A549 treated with CORT108297 at 1 μM for 4 hours (cell line): ENCODE measurements at places on chromosomes 4 and X. TPM values are rescaled to one million over a fixed set of nuclear protein-coding genes. Genes with fewer than 3 reads are reported as not detected.

NEUROG2 gene
- not detected in 5 replicates for total RNA-seq

DSPP gene
- not detected in 5 replicates for total RNA-seq

PRKG2 gene
- total RNA-seq = 0.76 to 1.1 TPM (median 0.81 TPM) in 5 replicates

JCHAIN gene
- total RNA-seq = 0.12 to 0.46 TPM (median 0.15 TPM) in 3 of 5 replicates, not detected in the others

VEGFD gene
- total RNA-seq = 0.28 to 0.66 TPM (median 0.41 TPM) in 5 replicates

C4orf51 gene
- total RNA-seq = not detected in 5 replicates

PAGE5 gene
- total RNA-seq = not detected in 5 replicates

SLC26A1 gene
- 0.10 to 0.34 TPM (median 0.23 TPM) in 5 replicates for total RNA-seq

P2RY4 gene
- total RNA-seq = not detected in 5 replicates

PCDH10 gene
- total RNA-seq = 0.10 to 0.26 TPM (median 0.13 TPM) in 5 replicates

TLL1 gene
- 0.09 to 0.30 TPM (median 0.15 TPM) in 5 replicates for total RNA-seq

FAM236D gene
- total RNA-seq = not detected in 5 replicates

PAGE1 gene
- total RNA-seq = 0.25 to 0.31 TPM in 2 of 5 replicates, not detected in the others

RBBP7 gene
- total RNA-seq = 158 to 191 TPM (median 161 TPM) in 5 replicates

SPANXD gene
- total RNA-seq = not detected in 5 replicates

STPG2 gene
- total RNA-seq = 0.05 TPM in 1 of 5 replicates, not detected in the others

APELA gene
- not detected in 5 replicates for total RNA-seq

SYNPO2 gene
- 1.1 to 1.8 TPM (median 1.5 TPM) in 5 replicates for total RNA-seq
